ENCODE measurements at places on chromosomes 7 and 10. TPM values are rescaled to one million over a fixed set of nuclear protein-coding genes. Genes with fewer than 3 reads are reported as not detected.
A peak's percentile ranks its signal among the peaks of the same experiment; 100 is the strongest.

The SORBS1 gene
- 0.66 TPM for total RNA-seq

The ASAH2B gene
- total RNA-seq = 4.5 TPM

GRCh38 chr10:107553470-107553869 is 389.0 kb upstream of the SORCS1 start:
- H3K4me1 ChIP-seq = no peaks in the 10 kb centered on the region
- no peaks in the 10 kb centered on the region for H3K27me3 ChIP-seq
- H3K36me3 ChIP-seq = no peaks in the 10 kb centered on the region
- DNase-seq = no peak
- no peak overlapping the region for H3K4me3 ChIP-seq

GRCh38 chr10:97069576-97070362 is 116.0 kb downstream of the SLIT1 start:
- H3K4me1 ChIP-seq = peaks cover 8% of the 10 kb centered on the region
- no peaks in the 10 kb centered on the region for H3K36me3 ChIP-seq
- peak; percentile 67 for DNase-seq
- peaks cover 7% of the 10 kb centered on the region for H3K27me3 ChIP-seq
- no peak overlapping the region for H3K4me3 ChIP-seq

GRCh38 chr7:56287429-56288138 is 171.4 kb upstream of the NUPR2 start:
- no peak for DNase-seq
- H3K36me3 ChIP-seq = no peaks in the 10 kb centered on the region
- H3K4me1 ChIP-seq = no peaks in the 10 kb centered on the region
- H3K27ac ChIP-seq = no peak overlapping the region

DNA sequence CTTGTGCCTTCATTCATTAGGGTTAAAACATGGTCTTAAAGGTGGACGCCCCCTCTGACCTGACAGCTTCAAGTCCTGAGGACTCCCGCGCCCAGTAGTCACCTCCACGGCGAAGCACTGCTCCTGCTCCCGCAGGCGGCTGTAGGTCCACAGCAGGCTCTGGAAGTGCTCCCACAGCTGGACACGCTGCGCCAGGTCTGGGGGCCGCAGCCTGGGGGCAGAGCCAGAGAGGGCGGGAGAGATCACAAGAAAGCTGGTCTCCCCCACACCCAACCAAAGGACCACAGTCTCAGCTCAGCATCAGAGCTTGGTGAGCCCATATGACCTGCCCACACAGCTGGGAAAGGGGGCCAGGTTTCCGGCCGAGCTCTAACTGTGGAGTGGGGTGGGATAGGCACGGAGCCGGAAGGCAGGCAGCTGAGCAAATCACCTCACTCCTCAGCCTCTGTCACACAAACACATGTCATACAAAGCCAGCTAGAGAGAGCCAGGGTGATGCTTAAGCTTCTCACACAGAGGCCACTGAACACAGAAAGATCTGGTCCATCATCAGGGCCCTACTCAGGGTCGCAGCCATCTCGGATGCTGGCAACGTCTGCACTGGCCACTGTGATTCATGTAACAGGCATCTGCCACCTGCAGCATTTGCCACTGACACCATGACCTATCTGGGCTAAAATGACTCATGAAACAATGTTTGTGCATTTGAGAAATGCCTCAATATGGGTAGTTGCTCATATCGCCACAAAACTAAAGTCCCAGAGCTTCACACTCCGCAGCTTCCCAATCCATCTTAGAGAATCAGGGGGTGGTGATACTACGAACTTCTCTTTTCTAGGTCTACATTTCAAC is 12.6 kb downstream of the HPS1 start:
- no peaks in the 10 kb centered on the region for H3K27me3 ChIP-seq
- peaks cover 66% of the 10 kb centered on the region for H3K36me3 ChIP-seq
- H3K4me1 ChIP-seq = peaks cover 4% of the 10 kb centered on the region
- no peak overlapping the region for H3K27ac ChIP-seq
- DNase-seq = no peak
- H3K4me3 ChIP-seq = no peak overlapping the region

The AMZ1 gene
- total RNA-seq = not detected

DNA sequence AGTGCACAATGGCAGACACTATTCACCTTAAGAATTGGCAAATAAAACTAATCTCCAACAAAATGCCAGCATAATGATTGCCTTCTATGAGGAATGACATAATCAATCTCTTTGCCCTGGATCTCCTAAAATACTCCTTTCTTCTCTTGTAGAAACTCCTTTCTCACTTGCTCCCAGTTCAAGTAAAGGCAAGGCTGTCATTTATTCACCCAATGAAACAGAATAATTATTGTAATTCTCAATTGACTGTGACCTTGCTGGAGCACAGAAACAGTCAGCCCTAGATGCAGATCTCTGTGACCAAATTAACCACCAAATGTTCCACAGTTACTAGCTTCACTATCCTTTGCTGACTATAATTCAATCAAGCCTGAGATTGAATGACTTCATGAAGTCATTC is 99.3 kb downstream of the SEMA3C start:
- no peaks in the 10 kb centered on the region for H3K27me3 ChIP-seq
- no peak overlapping the region for H3K27ac ChIP-seq
- no peak overlapping the region for H3K4me3 ChIP-seq

- H3K4me3 ChIP-seq = no peak overlapping the region
- H3K27me3 ChIP-seq = peaks cover 12% of the 10 kb centered on the region
- no peaks in the 10 kb centered on the region for H3K4me1 ChIP-seq
- no peak for DNase-seq
- no peak overlapping the region for H3K27ac ChIP-seq
Measured at GRCh38 chr10:63670291-63670898, 149.2 kb downstream of the REEP3 start.

DNA sequence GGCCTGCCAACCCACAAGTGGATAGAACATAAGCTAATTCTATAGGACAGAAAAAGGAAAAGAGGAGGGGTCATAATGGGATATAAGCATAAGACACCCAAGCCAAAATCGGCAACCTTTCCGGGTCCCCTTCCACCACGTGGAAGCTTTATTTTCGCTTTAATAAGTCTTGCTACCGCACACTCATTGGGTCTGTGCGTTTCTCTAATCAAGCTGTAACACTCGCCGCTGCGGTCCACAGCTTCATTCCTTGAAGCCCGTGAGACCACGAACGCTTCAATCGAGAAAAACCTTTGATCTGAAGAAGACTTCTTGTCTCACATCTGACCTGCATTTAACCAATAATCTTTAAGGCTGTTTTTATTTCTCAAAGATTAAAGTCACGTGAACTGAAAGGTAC is 35.8 kb upstream of the HECW1 start:
- H3K27me3 ChIP-seq = peaks cover 9% of the 10 kb centered on the region
- H3K36me3 ChIP-seq = peaks cover 3% of the 10 kb centered on the region
- H3K27ac ChIP-seq = peak overlapping the region; percentile 30

The COL13A1 gene
- not detected for total RNA-seq

The ACTR3C gene
- 7.9 TPM for total RNA-seq

GRCh38 chr7:70833726-70834125 is 298.2 kb upstream of the GALNT17 start:
- H3K36me3 ChIP-seq = no peaks in the 10 kb centered on the region
- peaks cover 5% of the 10 kb centered on the region for H3K4me1 ChIP-seq
- peaks cover 3% of the 10 kb centered on the region for H3K27me3 ChIP-seq
- no peak overlapping the region for H3K27ac ChIP-seq
- no peak overlapping the region for H3K4me3 ChIP-seq

DNA sequence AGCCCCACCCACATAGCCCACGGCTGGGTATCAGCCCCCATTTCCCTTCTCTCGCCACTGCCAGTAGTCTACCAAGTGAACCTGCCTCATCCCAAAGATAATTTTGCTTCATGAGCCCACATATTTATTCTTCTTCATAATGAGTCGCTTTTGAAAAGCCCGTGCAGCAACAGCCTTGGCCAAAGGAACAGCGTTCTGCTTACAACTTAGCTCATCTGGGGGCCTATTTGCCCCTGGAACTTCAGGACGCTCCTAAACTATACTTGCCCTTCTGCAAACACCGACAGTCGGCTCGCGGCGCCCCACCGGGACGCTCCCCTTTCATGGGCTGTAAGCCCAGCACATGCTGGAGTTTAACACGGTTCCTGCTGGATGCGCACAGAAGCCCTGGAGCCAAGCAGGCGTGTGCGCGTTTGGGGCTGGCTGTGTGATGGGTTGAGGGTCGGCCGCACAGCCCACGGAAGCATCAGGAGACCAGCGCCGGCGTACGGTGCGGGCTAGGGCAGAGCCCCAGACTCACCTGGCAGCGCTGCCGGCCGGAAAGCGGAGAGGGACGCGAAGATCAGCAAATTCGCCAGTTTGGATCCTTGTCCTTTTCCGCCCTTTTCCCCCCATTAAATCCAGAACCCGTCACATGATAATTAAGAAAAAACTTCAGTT is 370 bp downstream of the TMEM60 start:
- peak overlapping the region; percentile 97 for H3K4me3 ChIP-seq
- no peak for DNase-seq
- peaks cover 25% of the 10 kb centered on the region for H3K36me3 ChIP-seq

DNA sequence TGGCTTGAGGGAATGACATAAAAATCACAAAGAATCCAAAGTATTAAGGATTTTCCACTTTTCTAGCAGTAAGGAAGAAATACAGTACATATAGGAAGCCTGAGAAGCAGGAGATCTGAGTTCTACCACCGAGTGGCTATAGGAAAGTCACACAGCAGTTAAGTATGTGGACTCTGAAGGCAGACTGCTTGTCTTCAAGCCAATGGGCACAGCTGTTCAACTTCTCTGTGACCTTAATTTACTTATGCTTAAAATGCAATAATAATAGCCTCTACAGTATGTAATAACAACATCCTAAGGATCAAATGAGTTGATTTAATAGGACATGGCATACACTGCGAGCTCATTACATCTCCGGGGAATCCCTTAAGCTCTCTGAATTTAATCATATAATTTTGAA is 68.0 kb downstream of the CTTNBP2 start:
- no peak overlapping the region for H3K4me3 ChIP-seq
- no peak overlapping the region for H3K27ac ChIP-seq
- no peaks in the 10 kb centered on the region for H3K4me1 ChIP-seq
- no peaks in the 10 kb centered on the region for H3K36me3 ChIP-seq

DNA sequence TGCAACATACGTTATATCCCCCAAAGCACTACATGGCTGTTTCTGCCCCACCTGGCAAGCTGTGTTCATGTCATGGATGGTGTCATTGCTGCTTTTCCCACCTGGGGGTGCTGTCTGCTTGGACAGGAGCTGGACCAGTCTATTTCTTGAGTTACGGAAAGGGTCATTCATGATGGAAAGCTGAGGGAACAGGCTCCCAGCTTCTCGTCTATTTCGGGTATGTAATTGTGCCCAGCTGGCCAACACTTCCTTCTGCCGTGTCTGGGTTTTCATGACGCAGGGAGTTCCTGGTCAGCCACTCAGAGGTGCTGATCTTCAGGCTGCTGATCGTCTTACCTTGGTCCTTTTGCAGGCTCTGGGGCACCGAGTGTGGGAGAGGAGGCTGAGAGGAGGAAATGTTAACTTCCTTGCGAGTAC is 8.6 kb downstream of the BTBD16 start:
- H3K4me1 ChIP-seq = no peaks in the 10 kb centered on the region
- H3K36me3 ChIP-seq = no peaks in the 10 kb centered on the region
- H3K4me3 ChIP-seq = no peak overlapping the region
- H3K27me3 ChIP-seq = peaks cover 7% of the 10 kb centered on the region
- no peak overlapping the region for H3K27ac ChIP-seq

- no peaks in the 10 kb centered on the region for H3K36me3 ChIP-seq
- DNase-seq = no peak
- H3K27ac ChIP-seq = no peak overlapping the region
- no peaks in the 10 kb centered on the region for H3K4me1 ChIP-seq
- H3K4me3 ChIP-seq = no peak overlapping the region
Measured at GRCh38 chr10:20993389-20993788, 96.3 kb upstream of the NEBL start.

The KNDC1 gene
- total RNA-seq = 0.21 TPM

DNA sequence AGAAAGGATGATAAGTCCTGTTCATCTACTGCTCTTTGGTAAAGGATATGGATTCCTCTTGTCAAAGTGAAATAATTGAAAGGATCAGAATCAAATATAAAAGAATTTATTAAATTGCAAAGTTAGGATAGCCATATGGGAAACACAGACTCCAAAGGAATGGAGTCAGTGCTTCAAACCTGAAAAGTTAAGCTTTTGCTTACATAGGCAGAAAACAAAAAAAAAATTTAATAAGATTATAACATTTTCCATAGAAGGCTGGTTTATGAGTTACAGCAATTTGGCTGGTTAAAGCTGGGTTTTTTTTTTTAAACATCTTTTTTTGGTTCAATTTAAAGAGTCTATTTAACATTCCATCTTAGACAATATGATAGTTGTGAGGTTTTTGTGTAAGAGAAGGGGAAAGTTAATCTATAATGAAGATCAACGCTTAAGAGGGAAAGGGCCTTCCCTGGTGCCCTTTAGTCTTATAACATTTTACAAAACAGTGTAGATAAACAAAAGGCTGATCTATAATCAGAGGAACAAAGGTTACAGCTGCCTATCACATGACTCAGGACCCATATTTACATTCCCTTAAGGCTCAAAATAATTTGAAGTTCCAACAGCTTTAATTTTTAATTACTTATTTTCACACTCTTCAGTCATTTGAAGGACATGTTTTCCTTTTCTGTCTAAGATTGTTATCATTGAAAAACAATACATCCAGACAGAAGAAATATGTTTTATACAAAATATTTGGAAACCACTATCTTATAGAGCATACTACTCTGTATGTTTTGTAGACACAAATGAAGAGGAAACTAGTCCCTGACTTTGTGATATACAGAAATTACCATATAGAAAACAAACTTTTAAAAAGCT is 234.3 kb upstream of the MBL2 start:
- no peak for DNase-seq
- H3K27ac ChIP-seq = no peak overlapping the region
- H3K4me1 ChIP-seq = no peaks in the 10 kb centered on the region
- H3K27me3 ChIP-seq = no peaks in the 10 kb centered on the region
- H3K36me3 ChIP-seq = no peaks in the 10 kb centered on the region

Data from activated CD4-positive, alpha-beta T cell treated with anti-CD3 and anti-CD28 coated beads, Interleukin-2, amount 10 ng/mL, durations not matched to agents 24 days and 14 days (primary cell).